ENCODE measurements at places on chromosomes 2 and 18.

DNA sequence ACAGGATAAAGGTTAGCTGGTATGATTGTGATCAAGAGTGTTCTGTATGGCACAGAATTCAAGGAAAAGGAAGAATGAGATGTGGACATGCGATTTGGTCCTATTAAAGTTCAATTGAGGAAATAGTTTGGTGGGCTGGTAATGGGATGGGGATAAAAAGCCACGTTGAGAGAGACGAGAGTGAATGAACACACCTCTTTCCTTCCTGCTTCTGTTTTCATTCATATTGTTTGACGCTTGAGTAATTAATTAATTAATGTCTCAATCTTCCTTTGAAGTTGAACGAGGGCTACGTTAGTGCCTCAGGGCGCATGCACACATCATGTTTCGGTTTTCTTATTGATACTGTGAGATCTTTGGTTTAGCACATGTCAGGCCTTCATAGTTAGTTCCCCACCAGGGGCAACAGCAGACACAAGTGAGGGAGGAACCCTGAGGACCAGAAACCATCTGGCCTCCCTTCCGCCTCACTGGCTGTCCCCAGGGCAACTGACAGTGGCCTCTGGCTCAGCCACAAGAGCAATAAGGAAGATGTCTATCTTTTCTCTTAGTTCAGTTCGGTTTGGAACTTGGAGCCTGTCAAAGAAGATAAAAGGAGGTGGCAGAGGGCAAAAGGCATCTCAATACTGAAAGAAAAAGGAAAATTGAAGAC lies 116.0 kb downstream of the LIPG start:
- peak; percentile 47 for DNase-seq

GRCh38 chr18:48690494-48690893 lies 151.7 kb downstream of the CTIF start:
- no peak for DNase-seq

- DNase-seq, result no peak
Observed at GRCh38 chr2:233597522-233597921, 19.9 kb upstream of the UGT1A8 start.

- no peak for DNase-seq
Observed at GRCh38 chr18:42636309-42636708, 479.2 kb downstream of the RIT2 start.

GRCh38 chr2:203352604-203353255 lies 24.5 kb downstream of the ABI2 start:
- no peak for DNase-seq

DNA sequence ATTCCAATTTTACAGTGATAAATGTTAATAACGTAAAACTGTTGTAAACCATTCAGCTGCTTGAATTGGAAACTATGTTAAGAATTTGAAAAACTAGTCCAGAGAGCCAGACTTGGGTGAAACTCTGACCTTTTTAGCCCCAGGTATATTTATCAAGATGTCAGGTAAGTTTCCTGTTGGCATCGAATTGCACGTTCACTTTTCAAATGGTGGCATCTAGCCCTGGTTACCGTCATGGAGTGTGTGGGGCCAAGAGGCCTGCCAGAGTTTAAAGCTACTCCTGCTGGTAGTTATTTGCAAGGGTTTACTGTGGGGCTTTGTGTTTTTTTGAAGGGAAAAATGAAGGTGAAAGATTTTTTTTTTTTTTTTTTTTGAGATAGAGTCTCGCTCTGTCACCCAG lies 109.9 kb downstream of the WDSUB1 start:
- no peak for DNase-seq

- no peak for DNase-seq
Observed at GRCh38 chr18:44586782-44587524, 93.7 kb upstream of the SETBP1 start.

GRCh38 chr2:36246320-36246990 lies 109.1 kb upstream of the CRIM1 start:
- peak; percentile 25 for DNase-seq

DNA sequence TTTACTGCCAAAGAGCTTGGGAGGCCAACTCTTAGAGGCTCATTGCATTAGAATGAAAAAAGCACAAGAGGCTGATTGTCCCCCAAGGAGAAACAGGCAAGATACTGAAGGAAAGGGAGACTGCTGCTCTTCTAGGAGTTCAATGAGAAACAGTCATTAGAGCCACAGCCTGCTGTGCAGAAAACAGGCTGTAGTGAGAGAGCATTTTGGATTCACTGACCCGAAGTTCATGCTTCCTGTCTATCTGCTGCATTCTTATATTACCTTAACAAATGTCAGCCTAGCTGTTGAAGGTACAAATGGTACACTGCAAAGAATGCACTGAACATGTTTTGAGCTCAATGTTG lies 423.3 kb downstream of the SETBP1 start:
- DNase-seq, result no peak

GRCh38 chr2:140489193-140489592 lies 1641.6 kb downstream of the LRP1B start:
- DNase-seq, result no peak

GRCh38 chr2:36831185-36831584 lies 134.7 kb downstream of the VIT start:
- DNase-seq, result no peak

GRCh38 chr2:116411211-116411610 lies 1403.3 kb upstream of the DDX18 start:
- no peak for DNase-seq

GRCh38 chr2:205868773-205869333 lies 186.6 kb downstream of the NRP2 start:
- no peak for DNase-seq

DNA sequence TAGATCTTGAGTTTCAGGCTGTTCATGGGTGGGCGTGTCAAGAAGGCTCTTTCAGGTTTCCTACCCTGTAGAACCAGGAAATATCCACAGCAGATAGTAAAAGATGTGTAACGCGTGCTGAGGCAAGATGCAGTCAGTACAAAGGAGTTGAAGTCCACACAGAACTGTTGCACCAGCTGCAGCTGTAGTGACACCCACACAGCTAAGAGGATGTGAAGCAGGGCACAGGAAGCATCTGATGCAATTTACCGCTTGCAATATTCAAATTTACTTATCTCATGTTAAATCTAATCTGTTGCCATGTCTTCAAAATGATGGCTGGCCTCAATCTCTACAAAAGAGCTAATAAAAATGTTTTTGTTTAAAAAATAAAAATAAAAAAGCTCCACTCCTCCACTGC lies 132.8 kb downstream of the ARHGAP15 start:
- DNase-seq, result no peak

DNA sequence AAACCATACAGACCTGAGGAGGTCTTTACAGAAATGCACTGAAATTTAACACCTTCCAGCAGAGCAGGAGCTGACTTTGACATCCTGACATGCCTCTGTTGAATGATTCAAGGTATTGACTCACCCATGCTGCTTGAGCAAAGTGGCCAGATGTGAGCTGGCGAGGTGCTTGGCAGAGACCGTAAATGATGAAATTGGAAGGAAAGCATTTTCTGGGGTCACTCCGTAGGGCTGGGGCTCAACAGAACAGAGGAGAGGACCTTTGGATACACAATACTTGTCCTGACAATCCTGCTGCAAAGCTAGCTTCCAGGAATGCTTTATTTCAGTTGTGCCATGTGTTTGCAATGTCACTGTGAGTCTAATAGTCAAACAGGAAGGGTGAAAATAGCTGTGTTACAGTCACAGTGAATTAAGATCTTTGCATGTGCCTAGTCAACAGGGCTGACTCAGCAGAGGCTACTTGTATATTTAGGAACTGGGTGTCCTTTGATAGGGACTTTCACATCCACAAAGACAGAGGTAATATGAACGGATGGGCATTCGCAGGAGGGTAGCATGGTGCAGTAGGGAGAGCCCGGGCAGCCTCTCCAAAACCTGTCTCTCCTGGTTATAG lies 31.6 kb upstream of the NCK2 start:
- DNase-seq, result no peak

DNA sequence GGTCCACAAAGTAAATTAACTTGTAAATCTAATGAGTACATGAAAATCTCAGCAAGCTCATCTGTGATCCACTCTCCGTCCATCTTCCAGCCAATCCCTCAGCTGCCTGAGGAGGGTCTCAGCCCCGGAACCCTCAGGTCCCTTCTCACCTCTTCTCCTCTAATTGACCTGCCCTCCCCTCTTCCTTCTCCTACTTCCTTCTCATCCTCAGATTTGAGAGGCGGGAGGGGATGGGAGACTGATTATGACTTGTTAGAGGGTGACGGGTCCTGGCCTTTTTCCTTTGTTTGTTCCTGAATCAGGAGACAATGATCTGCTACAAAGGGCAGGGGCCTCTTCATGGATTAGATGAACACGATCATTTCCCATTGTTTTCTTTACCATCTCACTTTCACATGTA lies 80.1 kb downstream of the CYBRD1 start:
- no peak for DNase-seq

- DNase-seq, result no peak
Observed at GRCh38 chr2:114122930-114123329, 233.0 kb downstream of the ACTR3 start.

- DNase-seq, result no peak
Observed at GRCh38 chr2:121471532-121472469, 58.9 kb upstream of the RNU4ATAC start.

- DNase-seq, result no peak
Observed at GRCh38 chr2:154350911-154351310, 347.6 kb upstream of the KCNJ3 start.

- no peak for DNase-seq
Observed at GRCh38 chr2:237617587-237617982, 9.8 kb upstream of the LRRFIP1 start.

DNA sequence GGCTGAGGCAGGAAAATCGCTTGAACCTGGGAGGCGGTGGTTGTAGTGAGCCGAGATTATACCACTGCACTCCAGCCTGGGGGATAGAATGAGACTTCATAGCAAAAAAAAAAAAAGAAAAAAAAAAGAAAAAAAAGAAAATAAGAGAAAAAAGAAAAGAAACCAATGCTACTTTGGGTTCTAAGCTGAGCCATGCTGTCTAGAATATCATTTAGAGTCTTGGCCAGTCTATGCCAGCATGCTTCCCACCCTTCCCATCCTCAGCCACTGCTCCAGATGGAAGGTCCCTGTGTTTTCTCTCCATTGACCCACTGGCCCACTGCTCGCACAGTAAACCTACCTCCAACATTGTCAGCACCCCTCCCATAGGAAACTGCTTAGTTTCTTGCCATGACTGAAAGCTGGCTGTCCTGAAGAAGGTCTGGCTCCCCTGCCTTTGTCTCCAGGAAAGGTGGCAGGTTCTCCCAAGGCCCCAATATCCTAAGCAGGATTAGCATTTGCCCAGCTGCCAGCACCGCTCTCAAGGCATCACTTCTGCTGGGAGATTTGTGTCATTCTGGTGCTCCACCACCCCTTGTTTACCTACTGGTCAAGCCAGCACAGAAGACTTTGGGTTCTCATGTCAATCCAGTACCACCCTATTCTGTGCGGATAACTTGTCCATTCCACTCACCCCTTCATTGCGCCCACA lies 47.3 kb upstream of the PAPOLG start:
- DNase-seq, result no peak

- DNase-seq, result no peak
Observed at GRCh38 chr2:204625135-204625534, 79.9 kb downstream of the PARD3B start.

DNA sequence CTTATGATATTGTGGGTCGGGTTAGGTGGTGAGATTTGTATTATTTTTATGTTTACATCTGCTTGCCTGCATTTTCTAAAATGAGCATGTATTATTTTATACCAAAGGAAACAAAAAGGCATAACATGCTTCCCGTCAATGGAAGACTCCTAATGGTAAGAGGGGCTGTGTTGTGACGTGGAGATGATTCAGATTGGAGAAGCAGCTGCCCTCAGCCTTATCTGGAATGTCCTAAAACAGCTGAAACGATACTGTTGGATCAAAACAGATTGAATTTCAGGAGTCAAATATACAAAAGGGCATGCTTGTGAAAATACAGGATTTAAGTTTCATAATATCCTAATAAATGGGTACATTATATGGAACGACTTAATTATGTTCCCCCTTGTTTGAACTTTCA lies 19.0 kb downstream of the DGKD start:
- DNase-seq, result no peak

DNA sequence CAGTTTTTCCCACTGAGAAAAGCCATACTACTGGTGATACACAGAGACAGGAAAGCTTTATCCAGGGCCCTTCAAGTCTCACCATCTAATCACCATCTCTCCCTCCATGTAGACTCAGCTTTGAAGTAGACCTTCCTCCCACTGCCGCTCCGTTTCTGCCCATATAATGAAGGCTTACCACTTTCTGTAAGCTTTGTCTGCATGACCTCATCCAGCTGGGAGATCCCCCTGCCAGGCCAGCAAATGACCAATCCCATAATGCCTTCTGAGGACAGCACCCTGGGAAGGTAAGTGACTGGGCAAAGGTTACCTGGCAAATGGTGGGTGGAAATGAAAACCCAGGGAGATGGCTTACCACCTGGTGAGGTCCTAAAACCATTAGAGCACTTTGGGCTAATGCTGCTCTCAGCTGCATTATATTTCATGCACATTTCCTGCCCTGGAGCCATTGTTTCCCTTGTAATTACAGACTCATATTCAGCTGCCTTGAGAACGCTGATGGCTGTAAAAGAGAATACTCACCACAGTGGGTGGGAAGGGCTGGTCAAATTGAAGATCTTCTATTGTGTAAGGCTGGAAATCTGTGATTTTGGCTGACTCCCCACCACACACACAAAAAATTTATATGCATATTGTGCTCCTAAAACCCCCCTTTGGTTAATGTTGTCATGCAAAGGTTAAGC lies 350.7 kb upstream of the SYT4 start:
- DNase-seq, result no peak

GRCh38 chr2:240377366-240377765 lies 58.1 kb upstream of the GPC1 start:
- no peak for DNase-seq

DNA sequence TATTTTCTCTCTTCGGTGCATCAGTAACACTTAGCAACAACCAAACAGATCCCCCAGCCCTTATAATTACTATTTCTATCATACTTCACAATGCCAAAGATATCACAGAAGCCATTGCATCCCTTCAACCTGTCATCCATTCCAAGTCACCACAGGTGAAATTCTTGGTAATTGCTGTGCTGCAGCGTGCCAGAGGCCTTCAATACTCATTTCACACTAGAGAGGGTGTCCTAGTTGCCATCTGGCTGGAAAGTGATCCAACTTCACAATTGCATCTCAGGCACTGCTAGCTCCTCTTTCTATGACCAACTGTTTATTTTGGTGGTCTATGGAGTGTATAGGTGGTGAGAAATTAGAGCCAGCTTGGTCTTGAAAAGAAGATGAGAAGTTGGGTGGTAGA lies 131.2 kb downstream of the NUP35 start:
- DNase-seq, result no peak

DNA sequence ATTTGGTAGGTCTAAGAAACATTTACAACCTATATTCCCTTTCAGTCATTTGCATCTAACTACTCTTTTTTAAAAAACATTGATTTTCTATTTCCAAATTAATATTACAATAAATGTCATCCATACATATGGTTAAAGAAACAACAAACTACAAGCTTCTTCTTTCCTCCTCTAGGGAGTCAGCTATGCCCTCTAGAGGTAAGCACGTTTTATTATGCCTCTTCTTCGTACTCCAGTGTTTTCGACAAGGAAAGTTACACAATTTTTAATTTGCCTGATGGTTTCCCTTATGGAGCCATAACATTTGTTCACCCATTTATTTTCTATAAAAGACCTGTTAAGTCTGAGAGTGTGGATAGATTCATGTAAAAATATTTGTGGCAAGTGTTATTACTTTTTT lies 183.4 kb upstream of the CDH7 start:
- DNase-seq, result no peak

GRCh38 chr2:135063210-135063609 lies 11.1 kb downstream of the RAB3GAP1 start:
- no peak for DNase-seq

GRCh38 chr2:57210855-57211254 lies 835.8 kb upstream of the VRK2 start:
- no peak for DNase-seq

All from GM18507 (cell line).